ENCODE measurements at places on chromosomes 11 and 22.

DNA sequence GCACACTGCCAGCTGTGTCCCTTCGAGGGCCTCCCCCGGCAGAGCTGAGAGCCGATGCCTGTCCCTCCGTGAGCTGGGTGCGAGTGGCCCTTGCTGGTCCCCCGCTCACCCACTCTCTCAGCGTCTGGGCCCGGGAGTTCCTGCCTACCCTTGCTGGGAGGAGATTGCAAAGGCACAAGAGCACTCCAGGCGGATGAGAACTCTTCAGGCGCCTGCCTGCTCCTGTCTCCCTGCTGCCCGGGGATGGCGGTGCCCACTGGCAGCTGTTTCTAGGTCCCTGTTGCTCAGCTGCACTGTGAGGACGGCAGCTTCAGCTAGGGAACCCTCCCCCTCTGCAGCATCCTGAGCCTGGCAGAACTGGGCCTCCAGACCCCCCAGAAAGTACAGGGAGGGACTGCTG, 61.1 kb downstream of the FLRT1 start:
- no peak for DNase-seq

DNA sequence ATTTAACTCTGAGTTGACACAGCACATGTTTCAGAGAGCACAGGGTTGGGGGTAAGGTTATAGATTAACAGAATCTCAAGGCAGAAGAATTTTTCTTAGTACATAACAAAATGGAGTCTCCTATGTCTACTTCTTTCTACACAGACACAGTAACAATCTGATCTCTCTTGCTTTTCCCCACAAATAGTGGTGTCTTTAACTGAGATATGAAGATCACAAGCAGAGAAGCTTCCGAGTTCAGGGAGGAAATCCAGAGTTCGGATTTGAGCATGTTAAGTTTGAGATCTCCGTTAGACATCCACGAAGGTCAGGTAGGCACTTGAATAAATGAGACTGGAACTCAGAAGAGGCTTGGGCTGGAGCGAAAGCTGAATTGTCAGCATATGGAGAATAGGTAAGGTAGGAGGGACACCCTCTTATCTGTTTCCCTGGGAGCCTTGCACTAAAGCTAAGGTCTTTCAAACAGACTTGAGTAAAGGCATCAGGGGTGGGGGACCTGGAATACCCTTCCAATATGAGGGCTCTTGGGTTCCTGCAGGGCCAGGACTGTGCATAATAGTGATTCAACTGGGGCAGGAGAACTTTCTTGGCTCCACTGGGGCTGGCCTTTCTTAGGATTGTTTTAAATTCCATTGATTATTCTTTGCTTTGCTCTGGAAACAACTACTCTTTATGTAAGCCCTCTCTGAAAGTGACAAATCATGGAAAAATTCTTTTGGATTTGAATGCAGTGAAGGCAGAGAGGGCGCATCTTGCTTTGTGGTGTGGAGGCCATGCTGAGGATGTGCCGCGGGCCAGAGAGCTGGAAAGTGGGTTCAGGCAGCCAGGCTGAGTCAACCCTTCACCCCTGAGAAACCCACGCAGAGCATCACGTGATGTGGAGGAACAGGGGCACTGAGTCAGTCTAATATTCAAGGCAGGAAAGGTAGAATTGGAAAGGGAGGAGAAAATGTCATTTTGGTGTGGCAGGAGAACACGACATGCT, 62.7 kb upstream of the AMPD3 start:
- DNase-seq: no peak

GRCh38 chr11:62816557-62816956, 11.3 kb upstream of the NXF1 start:
- DNase-seq: no peak

DNA sequence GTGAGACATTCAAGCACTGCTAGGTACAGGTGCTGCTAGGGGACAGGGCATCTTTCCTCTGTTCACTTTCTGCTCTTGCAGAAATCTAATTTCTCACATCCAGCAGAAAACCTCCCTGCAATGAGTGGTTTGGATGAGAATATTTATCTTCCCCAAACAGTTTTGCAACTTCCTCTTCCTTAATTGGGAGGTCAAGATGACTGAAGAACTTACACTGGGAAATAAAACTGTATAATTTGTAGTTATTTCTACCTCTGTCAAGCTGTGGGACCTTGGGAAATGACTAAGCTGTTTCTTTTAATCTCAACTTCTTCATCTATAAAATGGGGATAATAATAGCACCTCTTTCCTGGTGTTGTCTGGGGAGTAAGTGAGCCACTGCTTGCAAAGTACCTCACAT, 69.8 kb downstream of the PRR5L start:
- DNase-seq: peak; percentile 49

DNA sequence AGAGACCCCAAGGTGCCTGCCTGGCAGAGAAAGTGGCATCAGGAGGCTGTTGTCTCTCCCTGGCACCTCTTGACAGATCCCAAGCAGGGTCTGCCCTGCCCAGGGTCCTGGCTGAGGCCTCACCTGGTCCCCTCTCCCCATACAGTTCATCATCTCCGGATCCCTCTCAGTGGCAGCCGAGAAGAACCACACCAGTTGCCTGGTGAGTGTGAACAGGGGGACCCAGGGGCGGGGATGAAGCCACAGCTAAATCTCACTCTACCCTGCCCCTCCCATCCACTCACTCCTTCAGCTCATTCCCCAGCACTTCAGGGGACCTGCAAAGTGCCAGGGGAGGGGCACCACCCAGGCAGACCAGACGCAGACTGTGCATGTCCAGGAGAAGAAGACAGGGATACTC, 14.0 kb upstream of the MS4A10 start:
- no peak for DNase-seq

GRCh38 chr11:46537121-46537520, 56.7 kb downstream of the AMBRA1 start:
- DNase-seq: no peak

- no peak for DNase-seq
Measured at GRCh38 chr11:16843294-16843693, 104.8 kb downstream of the C11orf58 start.

GRCh38 chr22:43449205-43449830, 37.5 kb downstream of the MPPED1 start:
- DNase-seq: no peak

Measured in fibroblast of villous mesenchyme (primary cell).